ENCODE measurements at places on chromosomes 2 and 18.

GRCh38 chr2:43877782-43878464 lies 39.2 kb downstream of the ABCG8 start:
- DNase-seq, result peak; percentile 23

DNA sequence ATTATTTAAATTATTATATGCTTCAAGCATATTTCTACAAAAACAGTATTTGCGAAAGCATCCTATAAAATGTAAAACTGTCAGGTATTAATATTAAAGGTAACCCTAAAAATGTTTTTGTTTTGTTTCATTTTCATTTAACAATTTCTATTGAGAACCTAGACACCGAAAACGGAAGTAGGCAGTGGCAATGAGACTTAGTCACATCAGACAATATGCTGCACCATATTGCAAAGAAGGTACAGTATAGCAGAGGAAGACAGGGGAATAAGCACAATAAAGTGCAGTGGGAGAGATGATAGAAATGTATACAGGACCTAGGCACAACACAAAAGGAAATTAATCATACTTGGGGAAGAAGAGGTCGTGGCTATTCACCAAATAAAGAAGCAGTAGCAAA lies 12.2 kb downstream of the SCN1A start:
- peak; percentile 8 for DNase-seq

DNA sequence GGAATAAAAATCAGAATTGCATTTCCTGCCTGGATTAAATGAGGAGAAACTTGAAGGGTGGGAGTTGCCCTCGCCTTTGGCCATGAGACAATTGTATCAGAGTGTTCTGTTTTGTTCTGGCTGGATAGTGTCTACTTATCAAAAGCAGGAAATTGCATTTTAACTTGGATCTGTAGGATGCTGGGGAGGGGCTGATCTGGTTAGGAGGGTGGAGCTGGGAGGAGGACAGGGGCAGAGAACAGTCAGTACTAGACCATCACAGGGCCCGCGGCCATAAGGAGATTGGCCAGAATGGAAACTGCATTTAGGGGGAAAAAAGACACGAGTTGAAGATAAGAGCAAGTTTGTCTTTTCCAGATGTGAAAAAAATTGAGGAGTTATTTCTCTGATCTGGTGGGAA lies 199.1 kb upstream of the POU3F3 start:
- DNase-seq, result no peak

DNA sequence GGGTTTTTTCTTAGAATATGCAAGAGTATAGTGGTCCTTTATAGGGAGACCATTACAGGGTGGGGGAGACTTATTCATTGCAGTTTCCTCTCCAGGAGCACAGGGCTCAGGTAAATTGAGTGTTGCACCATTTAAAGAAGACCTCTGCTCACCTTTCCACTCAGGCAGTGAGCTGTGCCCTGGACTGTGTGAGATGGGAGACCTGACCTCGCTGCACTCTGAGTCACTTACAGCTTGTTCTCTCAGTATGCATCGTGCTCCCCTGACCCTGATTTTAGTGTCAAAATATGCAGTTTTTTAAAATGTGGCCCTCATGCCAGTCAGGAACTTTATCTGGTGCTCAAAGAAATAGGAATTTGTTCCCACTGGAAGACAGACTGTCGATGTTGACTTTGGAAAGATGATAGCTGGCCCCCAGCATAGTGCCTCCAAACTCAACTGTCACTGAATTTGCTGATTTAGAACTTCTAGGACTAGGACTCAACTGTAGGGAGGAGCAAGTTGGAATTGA lies 146.7 kb upstream of the EPAS1 start:
- no peak for DNase-seq

GRCh38 chr18:9137168-9138066 lies 836 bp downstream of the ANKRD12 start:
- DNase-seq, result peak; percentile 49

- DNase-seq, result no peak
Observed at GRCh38 chr18:61841706-61842105, 51.1 kb downstream of the RNF152 start.

DNA sequence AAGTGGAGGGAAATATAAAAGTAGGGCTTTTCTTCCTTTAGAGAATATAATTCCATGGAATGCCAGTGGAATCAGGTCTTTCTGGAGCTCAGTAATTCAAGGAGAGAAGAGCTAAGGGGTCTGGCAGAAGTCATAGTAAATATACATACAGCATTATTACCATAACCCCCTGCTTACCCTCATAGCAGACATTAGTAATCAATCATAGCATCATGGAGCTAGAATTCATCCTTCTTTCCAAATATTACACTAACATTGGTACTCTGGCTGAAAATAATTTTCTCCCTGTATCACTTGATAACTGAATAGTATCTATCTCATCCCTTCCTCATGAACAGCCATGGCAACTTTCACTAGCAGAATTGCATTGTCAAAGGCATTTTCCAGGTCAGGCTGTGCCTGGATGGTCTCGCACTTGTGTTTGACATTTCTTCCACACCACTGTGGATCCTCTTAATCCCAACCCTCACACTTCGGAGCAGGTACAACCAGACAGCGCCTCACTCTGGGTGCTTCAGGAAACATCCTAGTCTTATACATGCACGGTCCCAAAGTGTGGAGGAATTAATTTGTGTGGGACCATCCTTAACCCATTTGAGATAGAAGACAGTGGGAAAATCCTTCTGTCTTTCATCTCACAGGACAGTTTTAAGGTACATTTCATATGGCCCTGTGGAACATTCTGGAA lies 84.2 kb upstream of the SEC11C start:
- DNase-seq, result no peak

GRCh38 chr2:44098050-44098449 lies 70.6 kb upstream of the PPM1B start:
- DNase-seq, result no peak

GRCh38 chr2:207725873-207726578 lies 14.6 kb downstream of the CCNYL1 start:
- no peak for DNase-seq

DNA sequence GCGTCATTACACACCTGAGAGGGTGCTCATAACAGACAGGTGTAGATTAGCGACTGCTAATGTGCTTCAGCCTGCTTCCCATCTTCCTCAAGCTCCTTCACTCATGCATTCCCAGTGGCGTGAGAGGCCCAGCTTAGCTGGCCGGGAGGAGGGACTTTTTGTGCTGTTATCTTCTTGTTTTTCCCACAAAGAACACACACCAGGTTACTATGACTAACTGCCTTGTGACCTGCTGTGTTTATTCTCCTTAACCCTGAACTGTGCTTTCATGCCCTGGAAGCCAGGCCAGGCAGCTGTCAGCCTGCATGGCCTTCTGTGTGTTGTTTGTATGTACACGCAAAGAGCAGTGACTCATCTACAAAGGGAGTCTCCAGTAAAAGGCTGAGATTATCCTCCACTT lies 143.8 kb downstream of the PIEZO2 start:
- no peak for DNase-seq

- no peak for DNase-seq
Observed at GRCh38 chr2:195898505-195899191, 170.0 kb downstream of the DNAH7 start.

- DNase-seq, result no peak
Observed at GRCh38 chr2:238431-238830, 25.4 kb downstream of the SH3YL1 start.

DNA sequence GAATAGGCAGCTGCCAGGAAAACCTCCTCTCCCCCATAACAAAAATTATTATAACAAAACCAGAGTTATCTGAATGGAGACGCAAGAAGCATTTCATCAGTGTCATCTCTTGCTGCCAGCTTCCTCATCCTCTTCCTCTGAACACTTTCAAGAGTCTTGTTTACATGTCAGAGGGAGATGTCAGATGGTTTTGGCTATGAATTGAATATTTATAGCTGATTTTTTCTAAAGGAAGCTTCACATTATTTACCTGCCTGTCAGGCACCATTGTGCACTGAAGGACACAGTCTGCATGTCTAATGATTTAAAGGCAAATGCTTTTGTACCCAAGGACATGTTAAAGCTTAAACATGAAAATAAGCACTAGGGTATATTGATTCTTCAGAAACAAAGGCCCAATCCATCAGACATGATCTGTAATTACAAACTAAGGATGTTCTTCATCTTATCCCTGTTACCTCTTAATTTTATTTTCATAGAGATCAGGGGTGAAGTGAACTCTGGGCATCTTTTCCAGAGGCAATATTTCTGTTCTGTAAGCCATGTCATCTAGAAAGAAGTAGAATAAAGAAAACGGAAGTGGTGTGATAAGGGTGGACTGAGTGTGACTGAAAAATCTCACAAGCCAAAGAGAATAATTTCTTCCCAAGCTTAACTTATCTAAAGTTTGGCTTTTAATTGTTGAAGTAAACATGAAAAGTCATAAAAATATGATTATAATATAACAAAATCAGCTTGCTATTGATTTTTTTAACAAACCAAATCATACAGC lies 168.7 kb downstream of the ANKRD44 start:
- DNase-seq, result peak; percentile 41

- no peak for DNase-seq
Observed at GRCh38 chr2:237492137-237492890, 5.3 kb downstream of the MLPH start.

- no peak for DNase-seq
Observed at GRCh38 chr2:63993871-63994270, 25.4 kb downstream of the VPS54 start.

- no peak for DNase-seq
Observed at GRCh38 chr2:162581959-162582798, 238.2 kb downstream of the GCA start.

DNA sequence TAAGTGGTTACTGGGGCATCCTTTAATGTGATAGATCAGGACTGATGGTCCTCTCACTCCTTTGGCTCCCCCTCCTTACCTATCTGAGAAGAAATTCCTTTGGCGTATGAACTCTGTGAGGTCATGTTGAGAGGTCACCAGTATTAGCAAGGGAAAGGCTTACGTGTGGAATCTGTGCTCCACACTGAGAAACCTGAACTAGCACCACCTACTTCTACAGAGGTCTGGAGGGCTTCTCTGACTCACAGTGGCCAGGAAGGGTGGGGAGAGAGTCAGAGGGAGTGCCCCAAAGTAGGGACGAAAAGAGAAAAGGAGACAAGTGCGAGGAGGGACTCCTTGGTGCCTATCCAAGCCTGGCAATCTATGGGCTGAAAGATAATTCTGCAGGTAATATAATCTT lies 348.6 kb downstream of the TNS1 start:
- DNase-seq, result no peak

- peak; percentile 95 for DNase-seq
Observed at GRCh38 chr2:237529452-237530402, 36.6 kb upstream of the PRLH start.

GRCh38 chr18:62399781-62400308 lies 74.7 kb downstream of the TNFRSF11A start:
- DNase-seq, result no peak

GRCh38 chr2:191417746-191418145 lies 172.5 kb downstream of the MYO1B start:
- no peak for DNase-seq

DNA sequence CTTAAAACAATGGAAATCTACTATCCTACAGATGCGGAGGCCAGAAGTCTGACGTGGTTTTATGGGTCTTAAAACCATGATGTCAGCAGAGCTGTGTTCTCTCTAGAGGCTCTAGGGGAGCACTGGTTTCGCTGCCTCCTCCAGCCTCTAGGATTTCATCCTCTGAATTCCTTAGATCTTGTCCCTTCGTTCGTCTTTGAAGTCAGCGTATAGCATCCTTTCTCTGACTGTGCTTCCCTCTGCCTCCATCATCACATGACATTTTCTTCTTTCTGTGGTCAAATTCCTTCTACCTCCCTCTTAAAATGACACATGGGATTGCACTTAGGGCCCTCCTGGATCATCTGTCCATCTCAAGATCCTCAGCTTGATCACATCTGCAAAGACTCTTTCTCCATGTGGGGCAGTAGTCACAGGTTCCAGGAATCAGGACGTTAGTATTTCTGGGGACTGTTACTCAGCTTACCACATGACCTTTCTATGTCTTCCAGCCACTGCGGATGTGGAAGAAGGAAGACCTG lies 22.7 kb upstream of the NCK2 start:
- peak; percentile 56 for DNase-seq

- peak; percentile 20 for DNase-seq
Observed at GRCh38 chr2:79099140-79099686, 11.4 kb upstream of the REG1B start.

DNA sequence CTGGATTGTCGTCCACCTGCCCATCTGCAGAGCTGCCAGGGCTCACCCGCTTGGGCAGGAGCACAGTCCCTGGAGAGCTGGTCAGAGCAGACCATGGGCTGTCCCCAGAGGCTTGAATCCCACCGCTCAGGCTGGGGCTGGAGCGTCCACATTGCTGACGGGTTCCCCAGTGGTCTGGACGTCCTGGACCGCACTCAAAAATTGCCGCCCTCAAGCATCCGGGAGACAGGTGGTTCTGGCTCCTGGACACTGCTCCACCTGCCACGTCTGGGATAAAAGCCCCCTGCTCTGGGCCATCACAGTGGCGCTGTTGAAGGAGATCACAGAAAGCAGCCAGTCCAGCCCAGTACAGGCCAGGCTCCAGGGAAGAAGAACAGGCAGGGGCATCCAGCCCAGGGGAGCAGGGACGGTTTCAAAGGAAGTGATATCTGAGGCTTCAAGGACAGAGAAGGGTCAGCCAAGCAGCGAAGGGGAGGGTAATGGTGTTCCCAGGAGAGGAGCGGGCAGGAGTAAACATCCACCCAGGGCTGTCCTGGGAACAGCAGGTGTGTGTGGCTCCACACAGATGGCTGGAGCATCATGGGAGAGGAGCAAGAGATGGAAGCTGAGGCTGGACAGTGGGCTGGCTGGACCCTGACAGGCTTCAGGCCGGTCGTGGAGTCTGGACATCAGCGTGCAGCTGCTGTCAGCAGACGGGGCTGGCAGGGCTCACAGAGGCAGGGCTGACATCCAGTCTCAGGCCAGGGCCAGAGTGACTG lies 21.9 kb upstream of the ID2 start:
- no peak for DNase-seq

GRCh38 chr2:241187101-241187917 lies 1.2 kb upstream of the ANO7 start:
- DNase-seq, result no peak

- DNase-seq, result no peak
Observed at GRCh38 chr2:127000194-127000593, 101.5 kb downstream of the TEX51 start.

GRCh38 chr2:55156326-55156725 lies 75.8 kb downstream of the CLHC1 start:
- DNase-seq, result no peak

DNA sequence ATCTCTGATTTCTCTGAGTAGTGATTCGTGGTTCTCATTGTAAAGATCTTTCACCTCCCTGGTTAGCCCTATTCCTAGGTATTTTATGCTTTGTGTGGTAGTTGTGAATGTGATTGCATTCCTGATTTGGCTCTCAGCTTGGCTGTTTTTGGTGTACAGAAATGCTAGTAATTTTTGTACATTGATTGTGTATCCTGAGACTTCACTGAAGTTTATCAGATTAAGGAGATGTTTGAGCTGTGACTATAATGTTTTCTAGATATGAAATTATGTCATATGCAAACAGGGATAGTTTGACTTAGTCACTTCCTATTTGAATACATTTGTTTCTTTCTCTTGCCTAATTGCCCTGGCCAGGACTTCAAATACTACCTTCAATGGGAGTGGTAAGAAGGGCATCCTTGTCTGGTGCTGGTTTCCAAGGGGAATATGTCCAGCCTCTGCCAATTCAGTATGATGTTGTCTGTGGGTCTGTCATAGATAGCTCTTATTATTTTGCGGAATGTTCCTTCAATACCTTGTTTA lies 251.9 kb upstream of the ZNF804A start:
- DNase-seq, result no peak

GRCh38 chr18:22697561-22697960 lies 235.6 kb upstream of the RBBP8 start:
- DNase-seq, result no peak

GRCh38 chr18:21433436-21433835 lies 167.1 kb downstream of the ESCO1 start:
- no peak for DNase-seq

GRCh38 chr2:52810460-52810859 lies 957.1 kb upstream of the CHAC2 start:
- DNase-seq, result peak; percentile 6
